ENCODE measurements at places on chromosomes 5 and 9.

DNA sequence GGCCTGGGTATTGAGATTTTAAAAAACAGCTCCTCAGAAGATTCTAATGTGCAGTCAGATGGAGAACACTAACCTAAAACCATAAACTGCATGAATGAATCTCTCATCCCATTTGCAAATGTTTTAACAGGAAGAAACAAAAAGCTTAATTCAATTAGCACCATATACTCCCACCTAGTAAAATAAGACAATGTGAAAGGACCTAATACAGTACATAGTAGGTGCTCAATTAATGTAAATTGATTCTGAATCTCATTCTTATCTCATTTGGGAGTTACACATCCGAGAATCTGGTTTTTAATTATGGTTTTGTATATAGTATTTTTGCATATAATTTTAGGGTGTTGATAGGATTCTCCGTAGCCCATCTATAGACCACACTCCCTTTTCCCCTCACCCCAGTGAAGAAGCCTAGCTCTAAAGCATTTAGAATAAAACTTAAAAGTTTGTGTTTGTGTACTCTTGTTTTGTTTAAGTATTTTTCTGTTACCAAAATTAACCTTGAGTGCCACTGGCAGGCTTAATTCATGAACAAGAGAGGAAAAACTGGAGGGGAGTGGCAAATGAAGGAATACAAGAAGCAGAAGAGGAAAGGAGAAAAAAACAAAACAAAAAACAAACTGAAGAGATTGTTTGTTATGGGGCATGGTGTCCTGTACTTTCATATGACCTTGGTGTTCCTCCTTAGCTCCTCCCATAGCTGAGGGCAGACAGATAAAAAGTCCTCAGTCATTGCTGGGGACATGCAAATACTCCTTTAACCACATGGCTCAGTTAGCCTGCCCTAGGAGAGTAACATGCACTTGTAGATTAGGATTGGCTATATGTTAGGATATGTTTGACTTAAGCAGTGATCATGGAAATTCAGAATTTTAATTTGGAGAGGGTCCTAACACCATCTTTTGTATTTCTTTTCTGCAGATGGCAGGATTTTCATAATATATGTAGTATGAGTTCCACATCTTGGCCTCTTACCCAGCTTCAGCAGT lies 1.2 kb downstream of the RNF14 start:
- no peak for DNase-seq

- no peak for DNase-seq
Observed at GRCh38 chr5:177319913-177320588, 8.4 kb upstream of the MXD3 start.

DNA sequence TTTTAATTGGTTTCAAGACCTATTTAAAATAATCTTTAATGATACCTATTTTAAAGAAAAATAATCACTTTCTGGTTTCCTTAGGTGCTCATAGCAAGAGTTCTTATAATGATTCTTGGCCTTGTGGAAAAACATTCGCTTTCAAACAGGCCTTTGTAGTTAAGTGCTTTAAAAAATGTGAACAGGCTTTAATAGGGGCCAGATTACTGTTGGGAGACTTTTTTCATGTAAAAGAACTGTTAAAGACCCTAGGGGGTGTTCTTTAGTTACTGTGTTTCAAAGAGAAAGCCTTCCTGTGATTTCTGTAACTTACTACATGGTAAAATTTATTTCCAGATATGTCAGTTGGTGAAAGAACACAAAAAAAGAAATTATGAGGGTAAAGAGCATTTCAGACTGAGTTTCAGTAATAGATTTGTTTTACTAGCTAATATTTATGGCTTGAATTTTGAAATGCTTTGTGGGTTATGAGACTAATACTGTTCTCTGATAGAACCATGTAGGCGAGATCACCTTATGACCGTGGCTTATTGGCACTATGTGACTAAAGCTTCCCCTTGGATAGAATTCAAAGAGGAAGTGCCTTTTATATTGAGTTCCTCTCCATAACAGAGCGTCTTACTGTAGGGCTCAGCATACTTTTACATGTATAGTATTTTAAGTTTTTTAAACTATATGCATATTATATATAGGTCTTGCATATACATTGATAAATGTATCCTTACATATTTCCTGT lies 70.7 kb downstream of the CSNK1G3 start:
- no peak for DNase-seq

DNA sequence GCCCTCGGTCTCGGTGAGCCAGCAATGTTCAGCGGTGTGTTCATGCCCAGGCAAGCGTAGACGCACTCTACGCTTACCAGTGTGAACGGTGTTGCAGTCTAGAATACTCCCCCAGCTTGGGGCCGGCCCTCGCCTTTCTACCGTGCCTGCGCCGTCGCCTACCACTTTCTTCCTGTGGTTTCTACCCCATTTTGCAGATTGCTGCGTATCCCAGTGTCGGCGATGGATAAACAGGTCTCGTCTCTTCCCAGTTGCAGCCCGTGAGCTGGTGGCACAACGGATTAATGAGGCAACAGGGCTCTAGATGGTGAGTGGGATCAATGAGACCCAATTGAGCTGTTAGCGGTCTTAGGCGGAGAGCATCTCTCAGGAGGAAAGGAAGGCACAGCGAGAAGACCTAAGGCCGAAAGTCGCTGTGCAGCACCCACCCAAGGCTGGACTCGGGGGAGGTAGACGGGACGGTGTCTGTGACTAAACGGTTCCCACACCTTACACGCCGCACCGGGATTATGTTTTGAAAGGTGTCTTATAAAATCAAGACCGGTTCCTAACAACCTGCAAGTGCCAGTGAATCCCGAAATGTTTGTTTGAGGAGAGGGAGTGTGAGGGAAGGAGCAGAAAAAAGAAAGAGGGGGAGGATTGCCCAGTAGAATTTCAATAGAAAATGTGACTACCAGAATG lies 5.8 kb downstream of the OTP start:
- DNase-seq = no peak

DNA sequence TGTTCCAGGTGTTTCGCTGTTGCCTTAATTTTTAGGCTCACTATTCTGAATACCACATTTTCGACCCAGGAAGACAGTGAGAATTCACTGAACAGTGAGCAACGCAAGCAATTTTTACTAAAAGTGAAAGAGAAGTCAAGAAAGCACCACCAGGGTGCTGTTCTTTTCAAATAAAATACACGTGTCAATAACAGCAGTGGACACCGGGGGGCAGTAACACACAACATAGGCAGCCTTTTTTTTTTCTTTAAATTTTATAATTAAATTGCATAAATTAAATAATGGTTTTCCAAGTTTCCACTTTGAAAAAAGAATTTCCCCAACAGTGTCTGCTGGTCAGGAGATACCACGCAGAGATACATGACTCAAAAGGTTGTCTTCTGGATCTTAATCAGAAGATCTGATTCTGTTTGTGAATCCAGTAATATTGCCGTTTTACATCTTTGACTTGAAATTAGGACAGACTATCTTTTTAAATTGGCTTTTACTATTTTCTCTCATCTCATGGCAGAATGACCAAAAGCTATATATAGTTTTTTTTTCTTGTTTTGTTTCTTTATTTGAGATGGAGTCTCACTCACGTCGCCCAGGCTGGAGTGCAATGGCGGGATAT lies 47.1 kb upstream of the SH3GL2 start:
- no peak for DNase-seq

GRCh38 chr9:83266666-83267496 lies 203.9 kb upstream of the RASEF start:
- DNase-seq = no peak

GRCh38 chr5:160020266-160020770 lies 11.4 kb downstream of the TTC1 start:
- no peak for DNase-seq

DNA sequence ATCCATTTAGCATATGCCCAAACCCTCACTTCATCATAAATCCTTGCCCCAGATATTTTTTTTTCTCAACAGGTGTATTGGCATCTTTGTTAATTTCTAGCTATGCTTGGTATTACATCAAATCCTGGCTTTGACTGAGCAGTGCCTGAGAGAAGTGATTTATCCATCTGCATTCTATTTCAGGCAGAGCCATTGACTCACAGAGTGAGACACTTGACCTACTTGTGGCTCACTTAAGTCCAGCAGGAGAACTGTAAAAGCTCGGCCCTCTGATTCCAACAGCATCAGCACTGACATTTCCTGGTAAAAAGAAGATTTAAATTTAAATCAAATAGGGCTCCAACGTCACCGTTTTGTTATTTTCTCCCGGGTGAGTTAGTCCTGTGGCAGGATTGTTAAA lies 93.4 kb downstream of the PLK2 start:
- no peak for DNase-seq

DNA sequence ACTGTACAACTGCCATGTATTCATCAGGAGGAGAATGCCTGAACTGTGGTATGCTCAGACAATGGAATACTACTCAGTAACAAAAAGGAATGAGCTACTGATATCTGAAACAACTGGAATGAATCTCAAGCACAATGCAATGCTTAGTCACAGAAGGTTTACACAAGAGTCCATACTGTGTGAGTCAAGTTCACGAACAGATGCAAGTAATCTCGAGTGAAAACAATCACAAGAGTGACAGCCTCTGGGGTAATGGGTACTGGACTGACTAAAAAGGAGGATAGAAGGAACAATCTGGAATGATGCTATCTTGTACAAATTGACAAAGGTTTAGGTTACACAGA lies 19.5 kb upstream of the GOLGA1 start:
- DNase-seq = no peak

GRCh38 chr5:75059912-75060545 lies 7.7 kb upstream of the GCNT4 start:
- no peak for DNase-seq

All from stimulated activated naive B cell treated with anti-CD40 and anti-IgM and Interleukin-4, amounts not matched to agents 10 μg/mL and 1 μg/mL and 100 μg/mL, for 72 hours (primary cell).